ENCODE measurements at places on chromosomes 12 and 14.
A peak's percentile ranks its signal among the peaks of the same experiment; 100 is the strongest.

DNA sequence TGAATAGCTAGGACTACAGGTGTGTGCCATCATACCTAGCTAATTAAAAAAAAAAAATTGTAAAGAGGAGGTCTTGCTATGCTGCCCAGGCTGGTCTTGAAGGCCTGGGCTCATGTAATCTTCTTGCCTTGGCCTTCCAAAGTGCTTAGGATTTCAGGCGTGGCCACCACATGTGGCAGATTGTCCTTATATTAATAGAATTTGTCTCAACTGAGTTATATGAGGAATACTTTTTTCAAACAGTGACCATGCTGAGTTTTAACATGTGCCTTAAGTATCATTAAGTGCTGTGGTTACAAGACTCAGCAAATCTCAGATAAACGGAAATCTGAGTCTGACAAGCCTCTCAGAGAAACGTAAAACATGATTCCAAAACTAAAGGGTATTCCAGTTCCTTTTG lies 83.2 kb upstream of the FERMT2 start:
- no peak for DNase-seq

GRCh38 chr12:125243811-125244210 lies 178.6 kb downstream of the AACS start:
- DNase-seq: no peak

GRCh38 chr12:115872212-115872611 lies 405.3 kb downstream of the MED13L start:
- DNase-seq: no peak

DNA sequence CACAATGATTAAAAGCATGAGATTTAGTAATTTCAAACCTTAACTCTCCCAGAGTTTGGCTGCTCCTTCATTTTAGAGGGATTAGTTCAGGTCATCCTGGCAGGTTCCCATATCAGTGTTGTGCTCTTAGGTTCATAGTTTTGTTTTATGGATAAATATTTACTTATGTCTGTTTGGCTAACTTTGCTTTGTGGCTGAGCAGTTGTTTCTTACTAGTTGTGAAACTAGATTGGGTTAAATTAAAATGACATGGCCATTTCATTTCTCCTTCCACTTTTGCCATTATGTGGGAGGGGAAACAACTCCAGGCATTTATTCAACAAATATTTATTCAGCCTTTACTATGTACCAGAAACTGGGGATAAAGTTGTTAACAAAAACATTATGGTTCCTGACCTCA lies 158.8 kb downstream of the TMTC3 start:
- no peak for DNase-seq

DNA sequence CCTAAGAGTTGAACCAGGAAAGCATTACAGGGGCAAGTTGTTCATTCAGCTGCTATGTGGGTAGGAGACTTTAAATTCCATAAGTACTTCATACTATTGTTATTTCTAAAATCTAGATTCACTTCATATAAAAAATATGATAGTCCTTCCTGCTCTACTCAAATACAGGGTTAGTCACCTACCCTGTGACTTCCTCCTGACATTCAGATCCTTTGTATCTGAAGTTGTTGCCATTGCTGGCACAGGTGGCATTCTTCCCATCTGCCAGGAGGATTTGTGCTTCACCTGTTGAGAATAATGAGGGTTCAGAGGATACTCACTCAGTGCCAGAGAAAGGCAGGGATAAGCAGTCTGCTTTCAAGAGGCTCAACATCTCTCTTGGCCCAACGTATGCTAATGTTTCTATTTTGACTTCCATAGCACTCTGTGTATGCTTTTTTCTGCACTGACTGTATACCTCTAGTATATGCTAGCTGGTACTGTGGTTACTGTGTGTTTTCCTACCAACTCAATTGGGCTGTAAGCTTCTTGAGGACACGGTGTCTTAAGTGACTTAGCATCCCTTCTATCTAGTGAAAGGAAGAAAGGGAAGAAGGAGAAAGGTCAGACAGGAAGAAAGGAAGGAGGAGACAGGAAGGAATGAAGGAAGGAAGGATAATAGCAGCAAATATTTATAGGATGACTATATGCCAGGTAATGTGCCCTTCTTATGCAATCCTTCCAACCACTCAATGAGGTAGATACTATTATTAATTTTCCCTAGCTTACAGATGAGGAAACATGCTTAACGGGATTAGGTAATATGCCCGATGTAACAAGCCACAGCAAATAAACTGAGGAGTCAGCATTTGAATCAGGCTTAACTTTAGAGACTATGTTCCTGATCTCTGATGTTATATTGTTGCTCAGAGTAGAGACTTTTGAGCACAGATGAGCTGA lies 38.5 kb upstream of the FGF6 start:
- no peak for DNase-seq

DNA sequence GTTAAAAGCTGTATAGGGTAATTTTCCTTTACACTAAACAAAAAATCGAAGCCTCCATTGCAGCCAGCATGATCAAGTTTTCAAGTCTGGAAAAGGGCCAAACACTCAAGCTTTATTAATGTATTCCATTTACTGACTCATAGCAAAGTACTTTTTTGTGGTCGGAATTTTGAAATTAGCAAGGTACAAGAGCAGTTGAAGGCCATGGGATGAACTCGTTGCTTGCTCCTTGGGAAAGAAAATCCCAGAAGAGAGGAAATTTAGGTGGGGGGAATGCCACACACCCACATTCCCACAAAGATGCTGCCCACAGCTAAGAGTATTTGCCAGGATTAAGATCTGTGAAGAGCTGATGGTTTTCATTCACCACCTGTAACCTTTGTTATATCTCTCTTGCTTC lies 333.7 kb downstream of the EGLN3 start:
- DNase-seq: no peak

DNA sequence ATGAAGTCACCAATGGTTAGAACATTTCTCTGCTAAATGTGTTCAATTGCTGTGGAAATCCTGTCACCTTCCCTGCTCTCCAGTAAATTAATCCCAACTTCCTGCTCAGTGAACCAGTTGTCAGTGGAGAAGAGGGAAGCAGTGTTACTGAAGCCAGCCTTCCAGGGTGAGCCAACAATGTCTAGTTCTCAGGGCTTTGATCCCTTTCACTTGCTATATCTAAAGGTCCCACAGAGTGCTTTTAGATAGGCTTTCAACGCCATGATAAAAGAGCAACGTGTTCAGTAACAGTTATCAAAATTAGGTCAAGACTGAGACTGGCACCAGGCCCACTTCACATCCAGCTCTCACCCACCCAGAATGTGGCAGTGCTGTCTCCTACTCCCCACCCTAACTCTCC lies 139.7 kb downstream of the KCNH5 start:
- no peak for DNase-seq

DNA sequence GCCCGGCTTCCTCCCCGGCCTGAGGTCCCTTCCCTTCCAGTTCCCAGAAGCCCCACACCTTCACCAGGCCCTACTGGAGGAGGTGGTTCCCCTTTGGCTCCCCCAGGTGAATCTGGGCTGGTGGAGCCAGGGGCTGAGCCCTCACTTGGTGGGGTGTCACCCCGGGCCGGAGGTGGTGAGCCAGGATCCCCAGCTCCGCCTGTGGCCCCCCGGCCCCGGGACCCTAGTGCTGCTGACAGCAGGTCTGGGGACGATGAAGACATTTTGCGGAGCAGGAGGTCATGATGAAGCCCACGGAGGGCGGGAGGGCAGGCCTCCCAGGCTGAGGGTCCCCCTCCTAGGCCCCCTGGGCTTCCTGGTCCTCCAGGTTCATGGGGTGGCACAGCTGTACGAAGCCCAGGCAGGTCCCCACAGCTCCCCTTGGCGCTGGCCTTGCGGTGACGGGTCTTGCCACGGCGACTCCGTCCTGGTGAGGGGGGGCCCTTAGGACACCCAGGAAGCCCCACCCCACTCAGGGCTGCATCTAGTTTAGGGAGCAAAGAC lies 16.6 kb downstream of the MAP3K12 start:
- peak; percentile 39 for DNase-seq

DNA sequence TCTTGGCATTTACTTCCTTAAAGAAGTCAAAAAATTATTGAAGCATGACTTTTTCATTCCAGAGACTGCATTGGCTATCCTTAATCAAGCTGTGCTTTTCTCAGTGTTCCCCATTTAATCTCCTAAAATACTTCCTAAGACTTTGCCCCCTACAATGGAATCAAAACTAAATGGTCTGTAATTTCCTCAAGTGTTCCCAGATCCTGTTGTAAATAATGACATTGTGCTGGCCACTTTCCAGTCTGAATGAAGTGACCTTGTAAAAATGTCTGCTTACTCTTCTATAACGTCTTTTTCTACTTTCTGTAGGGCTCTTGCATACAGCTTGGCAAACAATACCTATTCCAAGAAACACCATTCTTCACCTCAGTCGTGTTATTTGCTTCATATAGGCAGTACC lies 45.3 kb upstream of the MBIP start:
- no peak for DNase-seq

DNA sequence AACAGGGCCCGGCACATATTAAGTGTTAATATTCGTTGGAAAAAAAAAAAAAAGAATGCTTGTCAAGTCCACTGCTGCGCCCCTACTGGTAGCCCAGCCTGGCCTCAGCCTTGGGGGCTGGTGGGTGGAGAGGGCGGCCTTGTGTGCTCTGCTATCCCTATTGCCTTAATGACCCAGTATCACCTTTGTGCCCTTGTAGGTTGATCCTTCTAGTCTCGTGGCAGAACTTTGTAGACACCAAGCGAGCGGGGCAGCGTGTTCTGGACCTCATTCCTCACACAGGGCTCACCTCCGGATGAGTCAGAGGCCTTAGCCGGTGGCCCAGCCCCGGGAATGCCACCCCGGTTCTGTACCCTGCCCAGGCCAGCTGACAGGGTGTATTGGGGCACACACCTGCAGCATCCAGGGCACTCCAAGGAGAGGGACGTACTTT lies 1.8 kb upstream of the RCOR1 start:
- DNase-seq: peak; percentile 50

DNA sequence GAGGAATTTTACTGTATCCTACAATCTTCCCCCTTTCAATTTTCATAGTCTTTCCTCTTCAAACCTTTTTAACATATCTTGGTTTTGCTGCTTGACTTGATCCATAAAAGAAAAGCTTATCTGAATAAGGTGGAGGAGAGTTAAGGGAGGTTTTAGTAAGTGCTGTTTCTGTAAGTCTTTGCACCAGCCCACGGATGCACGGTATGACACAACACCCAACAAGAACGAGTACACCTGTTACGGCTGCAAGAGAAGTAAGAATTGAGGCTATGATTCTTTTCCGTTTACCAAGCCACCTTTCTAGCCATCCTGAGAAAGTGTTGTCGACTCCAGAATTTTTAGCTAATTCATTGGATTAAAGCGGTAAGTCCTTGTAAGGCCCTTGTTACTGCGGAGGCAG lies 26.1 kb upstream of the CPNE8 start:
- no peak for DNase-seq

- DNase-seq: peak; percentile 24
Observed at GRCh38 chr12:90253674-90254181, 545.1 kb upstream of the ATP2B1 start.

- DNase-seq: no peak
Observed at GRCh38 chr12:80581783-80582182, 125.7 kb upstream of the MYF6 start.

DNA sequence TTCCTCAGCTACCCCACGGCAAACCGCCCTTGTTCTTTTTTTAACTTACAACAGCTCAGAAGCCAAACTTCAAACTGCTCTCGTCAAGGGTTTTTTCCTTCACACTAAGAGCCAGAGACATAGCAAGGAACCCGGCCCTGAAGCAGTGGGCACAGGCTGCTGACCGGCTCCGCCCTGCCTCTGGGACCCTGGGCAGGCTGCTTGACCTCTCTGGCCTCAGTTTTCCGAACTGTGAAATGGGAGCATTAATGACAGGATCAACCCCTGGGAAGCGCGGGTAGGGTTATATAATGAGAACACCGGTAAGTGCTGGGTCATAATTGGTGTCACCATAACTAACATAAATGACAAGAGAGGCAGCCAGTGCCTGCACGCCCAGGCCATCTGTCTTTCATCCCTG lies 21.2 kb upstream of the FZD10 start:
- DNase-seq: no peak

GRCh38 chr14:75299059-75299458 lies 20.4 kb downstream of the FOS start:
- DNase-seq: no peak

DNA sequence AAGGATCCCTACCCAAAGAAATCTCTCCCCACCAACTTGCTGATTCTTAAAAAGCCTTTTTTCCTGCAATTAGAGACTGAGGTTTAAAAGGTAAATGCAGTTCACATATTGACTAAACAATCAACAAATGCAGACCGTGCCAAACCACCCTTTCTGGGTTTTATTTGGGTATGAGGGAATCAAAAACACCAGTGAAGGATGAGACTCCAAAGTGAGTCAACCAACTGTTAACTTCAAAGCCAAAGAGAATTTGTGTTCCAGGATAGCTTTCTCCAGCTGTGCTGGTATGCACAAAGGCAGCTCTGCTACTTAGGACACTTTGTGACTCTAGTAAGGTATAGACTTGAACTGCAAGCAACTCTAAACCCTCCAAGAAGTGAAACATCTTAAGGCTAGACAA lies 39.4 kb downstream of the RPS29 start:
- DNase-seq: no peak

GRCh38 chr12:15544589-15544988 lies 222.3 kb downstream of the PTPRO start:
- no peak for DNase-seq

DNA sequence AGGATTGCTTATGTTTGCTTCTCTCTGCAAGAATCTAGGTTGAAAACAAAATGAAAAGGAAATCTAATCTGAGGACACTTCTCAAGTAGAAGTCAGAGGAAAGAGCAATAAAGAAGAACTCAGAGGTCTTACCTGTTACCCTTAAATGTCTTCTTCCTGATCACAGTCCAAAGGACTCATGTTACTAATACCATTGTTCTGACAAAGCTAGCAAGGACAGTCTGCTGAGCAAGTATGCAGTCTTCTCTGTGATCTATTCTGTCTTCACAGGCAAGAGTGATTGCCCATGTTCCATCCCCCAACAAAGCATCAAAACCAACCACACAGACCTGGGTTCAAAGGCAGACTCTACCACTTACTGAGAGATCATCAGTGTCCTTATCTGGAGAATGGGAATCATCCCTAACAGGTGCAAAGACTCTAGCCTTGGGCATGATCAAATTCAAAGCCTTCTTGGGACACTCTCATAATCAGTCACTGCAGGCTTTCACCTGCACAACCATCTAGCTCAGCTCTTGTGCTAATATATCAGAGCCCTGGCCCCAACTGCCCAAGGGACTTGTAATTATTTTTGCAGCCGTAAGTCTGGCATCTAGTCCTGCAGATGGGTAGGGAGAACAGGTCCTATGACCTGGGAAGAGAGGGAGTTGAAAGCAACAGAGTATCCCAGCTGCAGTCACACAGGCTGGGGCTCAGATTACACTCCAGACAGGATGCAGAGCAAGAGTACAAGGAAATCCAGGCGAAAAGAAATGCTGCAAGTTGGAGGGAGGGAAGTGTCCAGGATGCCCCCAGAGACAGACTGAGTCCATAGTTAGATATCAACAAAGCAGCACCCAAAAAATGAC lies 97.9 kb upstream of the NUDT4 start:
- DNase-seq: no peak

DNA sequence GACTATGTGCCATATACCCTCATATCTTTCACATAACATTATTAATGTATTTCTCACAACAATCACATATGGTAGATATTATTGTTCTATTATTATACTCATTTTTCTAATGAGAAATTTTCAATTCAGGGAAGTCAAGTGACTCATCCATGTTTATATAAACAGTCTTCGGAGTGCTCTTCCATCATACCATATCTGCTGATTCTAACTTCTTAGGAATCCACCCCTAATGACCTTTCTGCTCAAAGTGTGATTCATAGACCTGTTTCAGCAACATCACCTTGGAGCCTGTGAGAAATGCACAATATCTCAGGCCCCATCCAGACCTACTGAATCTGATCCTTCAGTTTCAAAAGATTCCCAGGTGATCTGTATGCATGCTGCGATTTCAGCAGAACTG lies 39.8 kb upstream of the OVCH1 start:
- no peak for DNase-seq

GRCh38 chr14:71168564-71169427 lies 261.5 kb downstream of the PCNX1 start:
- DNase-seq: no peak
